ENCODE measurements at places on chromosomes 11 and 22.

GRCh38 chr11:125925247-125925740 lies 20.6 kb upstream of the VSIG10L2 start:
- DNase-seq, result no peak

GRCh38 chr11:1350086-1350725 lies 39.5 kb upstream of the BRSK2 start:
- no peak for DNase-seq

DNA sequence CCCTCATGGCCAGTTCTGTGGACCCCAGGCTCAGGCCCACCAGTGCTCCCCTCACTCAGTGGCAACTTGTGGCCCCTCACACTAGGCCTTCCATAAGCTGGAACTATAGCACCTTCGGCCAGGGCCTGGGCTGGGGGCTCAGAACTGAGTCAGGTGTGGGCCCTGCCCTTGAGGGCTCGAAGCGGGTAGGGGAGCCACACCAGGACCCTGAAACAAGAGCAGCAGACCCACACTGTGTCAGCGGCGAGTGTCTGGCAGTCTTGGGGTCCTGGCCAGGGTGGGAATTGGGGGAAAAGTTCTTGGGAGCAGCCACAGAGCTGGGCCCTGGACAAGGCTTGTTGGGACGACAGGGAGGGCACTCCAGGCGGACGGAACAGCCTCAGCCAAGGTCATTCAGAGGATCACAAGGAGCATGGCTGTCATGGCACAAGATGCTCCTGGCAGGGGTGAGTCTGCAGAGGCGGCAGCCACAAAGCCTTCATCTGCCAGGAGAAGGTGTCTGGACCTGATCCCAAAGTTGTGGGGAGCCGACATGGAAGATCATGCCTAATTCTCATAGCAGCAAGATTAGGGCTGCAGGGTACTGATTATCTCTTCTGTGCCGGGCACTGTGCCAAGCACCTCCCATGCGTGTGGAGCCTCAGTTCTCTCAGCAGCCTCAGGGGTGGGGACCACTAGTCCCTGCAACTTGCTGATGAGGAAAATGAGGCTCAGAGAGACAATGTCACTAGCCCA lies 50.7 kb downstream of the SHISAL1 start:
- no peak for DNase-seq

GRCh38 chr11:120558744-120559431 lies 47.3 kb downstream of the GRIK4 start:
- DNase-seq, result no peak

GRCh38 chr11:117861151-117862018 lies 15.1 kb downstream of the FXYD6 start:
- DNase-seq, result peak; percentile 23

- DNase-seq, result peak; percentile 10
These were observed 30.6 kb downstream of the SCGB1A1 start for GRCh38 chr11:62449451-62449851.

- no peak for DNase-seq
These were observed 23.6 kb downstream of the PTPRJ start for GRCh38 chr11:48003926-48004325.

GRCh38 chr11:13366266-13367026 lies 88.9 kb downstream of the BMAL1 start:
- no peak for DNase-seq

DNA sequence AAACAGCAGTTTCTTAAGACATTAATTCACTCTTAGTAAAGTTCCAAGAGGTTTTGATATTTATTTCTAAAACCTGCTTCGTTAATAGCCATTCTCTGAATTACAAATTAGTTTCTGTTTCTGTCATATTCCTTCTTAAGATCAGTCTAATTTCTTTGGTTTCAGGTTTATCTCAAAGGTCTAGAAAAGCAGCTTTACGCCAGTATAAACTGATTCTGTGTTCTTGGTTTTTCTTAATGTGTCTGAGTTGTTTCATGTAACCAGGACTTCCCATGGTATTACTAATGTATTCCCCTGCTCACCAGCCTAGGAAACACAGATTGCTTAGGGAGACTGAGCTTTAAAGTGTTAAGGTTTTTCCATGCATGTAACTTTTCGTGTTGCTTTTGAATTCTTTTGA lies 6.8 kb upstream of the ACY3 start:
- no peak for DNase-seq

DNA sequence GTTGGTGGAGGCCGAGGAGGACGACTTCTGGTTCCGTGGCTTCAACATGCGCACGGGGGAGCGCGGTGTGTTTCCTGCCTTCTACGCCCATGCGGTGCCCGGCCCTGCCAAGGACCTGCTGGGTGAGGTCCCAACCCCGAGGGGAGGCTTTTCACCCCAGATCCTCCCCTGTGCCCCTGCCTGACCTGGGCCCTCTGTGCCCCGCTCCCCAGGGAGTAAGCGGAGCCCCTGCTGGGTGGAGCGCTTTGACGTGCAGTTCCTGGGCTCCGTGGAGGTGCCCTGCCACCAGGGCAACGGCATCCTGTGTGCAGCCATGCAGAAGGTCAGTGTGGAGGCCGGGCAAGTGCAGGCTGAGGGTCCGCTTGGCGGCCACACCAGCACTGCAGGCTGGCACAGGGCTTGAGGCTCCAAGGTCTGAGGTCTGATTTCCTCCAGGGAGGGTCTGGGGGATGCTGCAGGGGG lies 5.1 kb downstream of the MAPK8IP2 start:
- DNase-seq, result no peak

GRCh38 chr11:1927026-1927847 lies 7.7 kb downstream of the TNNT3 start:
- DNase-seq, result peak; percentile 17
